ENCODE measurements at places on chromosomes 5 and 9.

DNA sequence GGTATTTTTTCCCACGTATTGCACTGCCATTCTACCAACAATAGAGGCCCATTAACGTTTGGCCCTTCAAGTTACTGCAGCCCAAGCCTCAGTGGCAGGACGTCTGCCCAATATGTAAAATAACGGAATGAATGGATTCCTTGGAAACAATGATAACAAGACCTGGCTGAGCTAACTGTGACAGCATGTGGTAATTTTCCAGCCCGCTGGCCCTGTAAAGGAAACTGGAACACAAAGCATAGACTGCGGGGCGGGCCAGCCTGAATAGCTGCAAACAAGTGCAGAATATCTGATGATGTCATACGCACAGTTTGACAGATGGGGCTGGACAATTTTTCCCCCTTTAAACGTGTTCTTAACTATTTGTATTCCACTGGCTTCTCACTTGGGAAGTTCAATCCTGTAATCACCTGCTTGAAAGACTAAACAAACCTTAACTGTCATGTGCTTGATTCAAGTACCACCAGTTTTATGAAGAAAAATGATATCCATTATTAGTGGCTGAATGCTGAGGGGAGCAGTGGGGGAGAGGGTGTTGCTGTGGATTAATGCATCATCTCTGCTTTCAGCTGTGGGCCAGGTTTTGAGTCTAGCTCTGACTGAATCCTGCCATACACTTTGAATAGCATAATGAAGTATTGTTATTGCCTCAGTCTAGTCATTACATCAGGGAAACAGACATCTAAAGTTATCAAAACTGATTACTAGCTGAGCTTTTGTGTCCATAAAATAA lies 323.9 kb downstream of the TMEM161B start:
- no peak for DNase-seq

DNA sequence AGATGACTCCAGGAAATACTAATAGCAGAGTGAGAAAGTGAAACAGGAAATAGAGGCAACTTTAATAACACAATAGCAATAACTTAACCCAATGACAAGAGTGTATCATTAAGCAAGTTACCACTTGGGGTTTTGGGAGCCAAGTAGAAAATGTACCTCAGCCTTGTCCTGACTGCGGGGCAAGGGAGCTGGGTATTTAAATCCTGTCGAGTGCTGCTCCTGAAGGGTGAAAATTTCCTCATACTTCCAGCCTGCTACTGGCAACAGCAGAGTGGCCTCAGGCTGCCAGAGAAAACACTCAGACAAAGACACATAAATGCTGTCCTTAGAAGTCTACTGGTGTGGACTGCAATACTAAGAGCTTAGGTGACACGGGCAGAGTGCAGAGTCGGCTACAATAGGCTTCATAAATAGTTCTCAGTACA lies 112.5 kb upstream of the EMB start:
- DNase-seq = no peak

GRCh38 chr9:134890155-134890495 lies 9.5 kb downstream of the FCN2 start:
- no peak for DNase-seq

DNA sequence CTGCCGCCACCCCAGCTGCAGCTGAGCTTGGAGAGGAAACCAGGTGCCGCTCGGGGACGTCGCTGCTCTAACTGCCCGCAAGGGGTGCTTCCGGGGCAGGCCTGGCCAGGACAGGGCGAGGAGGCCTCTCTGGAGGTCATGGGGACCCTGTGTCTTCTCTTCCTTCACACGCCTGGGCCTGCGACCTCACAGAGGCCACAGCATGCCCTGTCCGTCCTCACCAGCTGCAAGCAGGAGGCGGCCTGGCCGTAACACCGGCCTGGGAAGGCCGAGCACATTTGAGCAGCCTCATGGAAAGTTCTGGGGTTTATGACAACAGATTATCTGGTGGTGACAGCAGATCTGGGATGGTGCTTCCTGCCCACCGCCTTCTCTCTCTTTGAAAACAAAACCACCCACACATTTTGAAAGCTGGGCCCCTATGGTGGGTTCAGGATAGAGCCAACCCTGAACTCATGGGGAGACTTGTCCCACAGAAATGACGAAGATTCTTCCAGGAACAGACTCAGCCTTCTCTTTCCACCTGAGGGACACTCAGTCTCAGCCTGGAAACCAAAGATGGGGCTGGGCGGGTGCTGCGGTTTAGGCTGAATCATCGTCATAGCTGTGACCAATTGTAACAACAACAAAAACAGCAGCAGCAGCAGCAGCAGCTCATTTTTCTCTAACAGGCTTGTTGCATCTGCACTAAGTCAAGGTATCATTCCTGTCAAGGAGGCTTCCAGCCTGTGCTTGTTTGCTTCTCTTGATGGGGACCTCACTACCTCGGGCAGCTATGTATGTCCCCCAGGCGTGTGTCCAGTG lies 99.6 kb upstream of the RAPGEF1 start:
- no peak for DNase-seq

GRCh38 chr5:153888781-153889180 lies 149.9 kb downstream of the FAM114A2 start:
- DNase-seq = no peak

Data from erythroblast (primary cell).